Osteoblast (primary cell): ENCODE measurements at places on chromosomes 3 and 15. TPM values are rescaled to one million over a fixed set of nuclear protein-coding genes. Genes with fewer than 3 reads are reported as not detected.

TMCO5A gene
- total RNA-seq: not detected in 2 replicates

PP2D1 gene
- total RNA-seq: not detected in 2 replicates

PLSCR5 gene
- not detected in 2 replicates for total RNA-seq

SLC12A1 gene
- total RNA-seq: not detected in 2 replicates

MYLK gene
- total RNA-seq: 232 and 268 TPM in 2 replicates

HYAL3 gene
- 1.8 and 4.1 TPM in 2 replicates for total RNA-seq

TRAT1 gene
- not detected in 2 replicates for total RNA-seq

CHRNA3 gene
- not detected in 2 replicates for total RNA-seq
